NCI-H2227 treated with DMSO at 0.1 percent for 48 hours (cell line): ENCODE measurements at places on chromosomes 3 and 15.

- DNase-seq: no peak
Measured at GRCh38 chr3:50850639-50851511, 176.1 kb downstream of the DOCK3 start.

GRCh38 chr15:100098705-100099104, 243.1 kb downstream of the ADAMTS17 start:
- DNase-seq: no peak

- DNase-seq: no peak
Measured at GRCh38 chr3:49916686-49917085, 12.9 kb downstream of the MON1A start.

DNA sequence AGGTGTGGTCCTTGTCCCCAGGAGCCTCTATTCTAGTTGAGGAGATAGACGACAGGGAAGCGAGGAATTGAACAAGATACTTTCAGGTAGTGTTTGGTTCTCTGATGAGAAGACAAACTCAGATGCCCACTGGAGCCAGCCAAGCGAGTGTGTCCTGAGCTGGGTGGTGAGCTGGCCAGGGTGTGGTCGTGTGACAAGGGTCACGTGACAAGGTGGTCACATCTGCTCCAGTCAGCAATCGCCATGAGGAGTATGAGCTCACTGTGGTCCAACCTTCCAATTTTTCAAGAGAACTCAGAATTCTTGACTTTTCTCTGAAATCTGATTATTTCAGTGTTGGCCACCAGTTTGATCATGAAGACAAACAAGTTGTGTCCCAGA, 39.5 kb downstream of the SLC6A6 start:
- no peak for DNase-seq

DNA sequence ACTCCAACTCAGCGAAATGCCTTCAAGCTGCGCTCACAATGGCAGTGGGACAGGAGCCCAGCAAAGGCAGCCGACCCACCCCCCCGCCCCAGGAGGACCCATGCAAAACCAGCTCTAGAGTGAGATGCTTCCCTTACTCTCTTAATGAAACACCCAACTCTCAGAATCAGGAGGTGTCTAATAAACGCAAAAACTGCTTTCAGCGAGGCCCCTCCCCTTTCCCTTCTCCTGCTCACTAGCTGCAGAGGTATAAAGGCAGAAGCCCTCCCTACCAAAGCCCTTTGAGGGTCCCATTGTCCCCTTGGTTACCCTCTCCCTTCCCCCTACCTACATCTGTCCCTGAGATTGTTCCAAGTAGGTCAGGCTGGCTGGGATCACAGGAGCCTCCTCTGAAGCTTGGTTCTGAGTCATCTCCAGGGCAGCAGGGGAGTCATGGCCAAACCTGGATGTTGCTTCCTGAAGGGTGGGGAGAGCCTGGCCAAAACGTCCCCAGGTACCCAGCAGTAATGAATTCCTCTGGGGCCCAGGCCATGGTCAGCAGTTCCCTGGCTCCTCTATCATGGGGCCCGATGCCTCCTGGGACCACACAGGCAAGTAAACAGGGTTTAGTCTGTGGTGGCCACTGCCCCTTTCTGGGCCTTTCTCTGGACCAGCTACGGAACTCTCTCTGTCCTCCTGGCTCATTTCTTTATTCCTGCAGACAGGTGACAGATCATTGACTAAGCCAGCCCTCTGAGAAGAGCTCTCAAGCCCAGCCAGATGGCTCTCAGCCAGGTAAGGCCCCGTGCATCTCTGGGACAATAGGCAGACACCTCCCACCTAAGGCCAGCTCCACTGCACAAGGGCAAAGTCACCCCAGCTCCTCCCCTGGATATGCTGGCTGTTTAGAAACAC, 8.6 kb downstream of the KLHL25 start:
- no peak for DNase-seq

- no peak for DNase-seq
Measured at GRCh38 chr15:92725171-92725570, 69.6 kb upstream of the FAM174B start.

GRCh38 chr3:43334976-43335375, 48.6 kb downstream of the SNRK start:
- no peak for DNase-seq

DNA sequence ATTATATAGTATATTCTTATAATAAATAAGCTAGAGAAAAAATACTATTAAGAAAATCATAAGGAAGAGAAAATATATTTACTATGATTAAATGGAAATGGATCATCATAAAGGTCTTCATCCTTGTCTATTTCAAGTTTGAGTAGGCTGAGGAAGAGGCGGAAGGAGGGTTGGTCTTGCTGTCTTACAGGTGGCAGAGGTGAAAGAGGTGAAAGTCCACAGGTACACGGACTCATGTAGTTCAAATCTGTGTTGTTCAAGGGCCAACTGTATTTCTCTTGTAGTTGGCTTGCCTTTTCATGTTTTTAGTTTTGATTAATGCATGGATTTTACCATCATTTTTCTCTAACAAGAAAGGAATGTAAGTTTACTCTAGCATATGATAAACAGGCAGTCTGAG, 41.7 kb downstream of the PDCD6IP start:
- no peak for DNase-seq

GRCh38 chr3:56629047-56629446, 54.0 kb downstream of the TASOR start:
- no peak for DNase-seq

DNA sequence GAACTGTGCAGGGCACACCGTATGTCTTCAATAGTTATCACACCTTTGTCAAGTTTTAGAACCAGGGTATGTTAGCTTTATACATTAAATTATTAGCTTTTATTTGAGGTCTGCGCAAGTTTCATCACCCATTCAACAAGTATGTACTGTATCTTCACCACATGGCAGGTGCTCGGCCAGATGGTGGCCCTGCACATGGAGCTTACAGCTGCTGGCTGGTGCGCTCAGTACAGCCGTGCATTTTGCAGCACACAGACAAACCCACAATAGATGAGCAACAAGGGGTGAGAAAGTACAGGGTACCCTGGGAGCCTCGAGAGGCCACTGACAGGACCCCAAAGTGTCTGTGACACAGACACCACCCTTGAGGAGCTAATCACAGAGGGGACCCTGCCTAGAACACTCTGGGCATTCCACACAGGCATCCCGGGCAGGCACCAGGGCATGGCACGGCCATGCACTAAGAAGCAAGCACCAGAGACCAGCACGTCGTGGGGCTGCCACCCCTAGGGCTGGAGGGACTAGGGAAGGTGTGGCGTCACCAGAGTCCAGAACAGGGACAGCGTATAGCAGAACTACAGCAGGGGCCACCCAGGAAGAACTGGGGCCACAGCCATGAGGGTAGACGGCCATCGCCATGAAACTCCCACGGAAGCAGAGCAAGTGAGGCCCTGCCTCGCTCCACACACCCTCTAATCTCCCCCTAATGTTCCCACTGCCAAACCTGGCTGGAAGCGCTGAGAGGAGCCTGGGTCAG, 27.4 kb downstream of the ZXDC start:
- no peak for DNase-seq

- no peak for DNase-seq
Measured at GRCh38 chr3:119557877-119558269, 1.5 kb downstream of the CD80 start.

DNA sequence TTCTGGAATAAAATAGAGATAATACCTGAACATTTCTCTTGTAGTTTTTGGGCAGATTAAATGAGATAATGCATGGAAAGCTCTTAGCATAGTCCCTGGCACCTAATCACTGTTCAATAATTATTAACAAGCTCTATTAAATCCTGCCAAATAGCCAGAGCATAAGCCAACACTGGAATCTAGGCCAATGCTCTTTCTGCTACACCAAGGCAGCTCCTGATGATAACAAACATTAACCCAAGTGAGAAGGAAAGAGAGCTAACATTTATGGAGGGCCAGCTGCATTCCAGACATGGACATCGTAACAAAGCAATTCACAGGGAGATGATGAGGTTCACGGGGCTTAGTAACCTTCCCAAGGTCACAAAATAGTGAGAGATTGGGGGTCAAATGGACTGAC, 23.3 kb downstream of the LARP6 start:
- DNase-seq: no peak

GRCh38 chr3:98021830-98022560, 13.1 kb downstream of the GABRR3 start:
- no peak for DNase-seq

DNA sequence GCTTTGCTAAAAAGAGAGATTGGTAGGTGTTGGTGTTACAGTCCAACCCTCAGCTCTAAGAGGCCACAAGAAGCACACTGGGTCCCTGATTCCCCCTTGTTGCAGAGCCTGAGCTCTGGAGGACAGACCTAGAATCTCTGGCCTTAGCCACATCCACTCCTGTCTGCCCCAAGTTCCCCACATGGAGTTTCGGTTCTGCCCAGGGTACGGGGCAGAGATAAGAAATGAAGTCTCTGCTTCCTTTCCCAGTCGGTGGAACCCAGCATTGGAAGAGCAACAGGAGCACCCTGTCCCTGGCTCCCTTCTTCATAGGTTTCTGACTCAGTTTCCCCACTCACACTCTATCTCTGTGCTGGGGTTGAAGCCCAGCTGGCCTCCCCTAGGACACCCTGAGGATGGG, 13.2 kb downstream of the PRR23E start:
- no peak for DNase-seq

GRCh38 chr3:177351757-177352158, 154.5 kb upstream of the TBL1XR1 start:
- DNase-seq: no peak

GRCh38 chr15:69290346-69291164, 8.2 kb upstream of the PAQR5 start:
- no peak for DNase-seq

DNA sequence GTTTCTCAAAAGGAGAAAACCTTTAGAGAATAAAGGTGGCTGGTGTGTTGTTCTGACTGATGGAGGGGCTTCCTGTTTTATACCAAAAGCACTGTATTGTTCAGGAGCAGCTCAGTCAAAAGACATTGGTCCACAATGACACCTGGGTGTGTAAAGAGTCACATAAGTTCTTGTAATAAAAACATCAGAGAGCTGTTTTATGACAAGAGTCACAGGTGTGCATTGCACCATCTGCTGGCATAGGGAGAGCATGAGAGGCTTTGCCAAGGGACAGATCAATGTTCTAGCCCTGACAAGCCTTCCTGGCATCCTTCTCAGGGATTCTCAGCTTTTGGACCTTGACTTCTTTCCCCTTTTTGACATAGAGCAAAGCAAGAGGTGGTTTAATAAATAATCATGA, 20.4 kb downstream of the ARPP21 start:
- no peak for DNase-seq

DNA sequence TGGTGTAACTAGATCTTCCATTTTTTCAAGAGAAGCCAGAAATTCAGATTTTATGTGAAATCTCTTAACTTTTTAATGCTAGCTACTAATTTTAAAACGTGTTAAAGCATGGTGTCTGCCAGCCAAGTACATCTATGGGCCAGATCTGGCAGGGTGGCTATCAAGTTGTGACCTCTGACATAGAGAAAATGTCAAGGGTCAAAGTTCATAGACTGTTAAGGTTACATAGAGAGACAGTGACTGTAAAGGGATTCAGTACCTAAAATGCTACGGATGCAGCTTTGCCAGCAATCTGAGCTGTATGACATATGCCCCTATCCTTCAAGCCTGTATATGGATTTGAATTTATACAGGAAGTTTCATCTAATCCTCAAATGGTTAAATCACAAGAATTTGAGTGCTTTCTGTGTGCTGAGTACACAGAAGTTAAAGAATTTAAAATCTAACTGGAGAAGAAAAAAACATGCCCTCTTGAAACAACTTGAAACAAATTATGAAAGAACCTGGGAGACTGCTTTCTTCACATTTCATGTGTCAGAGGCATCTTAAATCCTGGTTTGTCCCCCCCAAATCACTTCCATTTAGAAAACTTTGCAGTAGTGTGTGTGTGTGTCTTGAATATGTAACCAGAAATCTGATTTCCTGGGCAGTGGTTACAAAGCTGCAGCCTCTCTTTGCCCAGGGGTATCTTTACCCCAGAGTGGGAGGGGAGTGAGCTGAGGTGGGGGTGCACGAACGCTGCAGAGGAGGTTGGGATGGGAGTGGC, 895 bp upstream of the ARHGAP31 start:
- DNase-seq: peak; percentile 45

DNA sequence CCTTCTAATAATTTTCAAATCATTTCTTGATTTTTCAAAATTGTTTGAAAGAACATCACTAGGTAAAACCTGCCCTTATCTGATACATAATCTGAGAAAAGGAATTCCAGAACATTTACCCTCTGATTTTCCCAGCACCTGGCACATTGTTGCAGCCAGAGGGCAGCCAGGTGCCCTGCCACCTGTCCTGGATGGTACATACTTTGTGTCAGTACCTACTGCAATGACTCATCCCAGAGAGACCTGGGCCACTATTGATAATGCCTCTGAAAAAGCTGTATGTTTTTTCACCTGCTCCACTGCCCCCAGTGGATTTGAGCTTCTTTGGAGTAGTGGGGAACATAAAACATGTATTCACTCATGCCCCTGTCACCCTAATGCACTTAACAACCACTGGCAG, 648.9 kb upstream of the GBE1 start:
- DNase-seq: no peak

GRCh38 chr3:30551266-30551665, 55.1 kb upstream of the TGFBR2 start:
- no peak for DNase-seq

DNA sequence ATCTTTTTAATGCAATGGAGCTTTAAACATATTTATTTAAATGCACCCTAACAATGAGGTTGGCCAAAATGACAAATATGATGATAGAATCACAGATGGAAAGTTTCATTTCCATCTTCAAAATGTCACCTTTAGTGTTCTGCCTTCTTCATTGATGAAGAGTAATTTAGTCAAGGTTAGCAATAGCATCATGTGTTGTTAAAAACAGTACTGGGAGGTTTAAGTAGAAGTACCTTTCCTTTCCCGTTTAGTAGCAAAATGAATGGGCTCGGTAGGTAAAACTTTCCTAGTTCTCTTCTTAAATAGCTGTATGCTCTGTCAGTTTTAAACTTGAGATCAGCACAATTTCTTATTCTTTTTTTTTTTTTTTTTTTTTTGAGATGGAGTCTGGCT, 35.1 kb downstream of the EIF2AK4 start:
- no peak for DNase-seq

DNA sequence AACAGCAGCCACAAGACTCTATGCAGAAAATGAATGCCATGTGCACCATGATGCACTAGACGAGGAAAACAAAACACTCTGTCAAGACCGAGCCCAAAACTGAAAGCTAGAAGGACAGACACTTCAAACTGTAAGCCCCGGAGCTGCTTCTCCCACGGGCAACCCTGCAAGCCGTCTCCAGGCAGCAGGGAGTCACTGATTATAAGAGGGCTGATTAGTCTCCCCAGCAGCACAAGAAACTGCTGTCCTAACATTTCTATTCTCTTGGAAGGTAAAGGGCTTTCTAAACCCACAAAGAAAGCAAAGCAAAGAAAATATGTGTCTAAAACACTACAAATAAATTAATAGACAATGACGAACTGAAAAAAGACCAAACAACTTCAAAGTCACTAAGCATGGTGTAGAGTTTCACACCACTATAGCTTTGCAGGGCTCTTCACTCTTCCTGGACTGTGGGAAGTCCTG, 15.5 kb downstream of the TBC1D2B start:
- DNase-seq: peak; percentile 9

DNA sequence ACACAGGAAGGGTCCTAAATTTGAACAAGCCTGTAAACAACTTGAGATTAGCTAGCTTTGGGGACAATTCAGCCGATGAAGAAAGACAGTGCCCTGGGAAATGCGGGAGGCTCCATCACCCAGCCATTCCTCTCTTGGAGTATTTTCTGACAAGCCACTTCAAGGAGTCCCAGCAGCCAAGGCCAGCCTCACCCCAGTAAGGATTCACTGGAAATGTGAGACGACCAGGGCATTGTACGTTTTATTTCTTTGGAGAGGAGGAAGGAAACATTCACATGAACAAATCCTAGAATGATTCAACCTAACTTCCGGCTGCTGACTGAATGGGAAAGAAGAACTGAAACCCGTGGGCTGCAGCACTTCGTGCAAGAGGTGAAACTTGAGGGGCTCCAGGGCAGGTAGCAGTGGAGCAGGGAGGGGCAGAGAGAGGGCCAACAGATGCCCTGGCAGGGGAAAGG, 116.4 kb upstream of the ARHGEF3 start:
- no peak for DNase-seq
